ENCODE measurements at places on chromosomes 16 and 17.

DNA sequence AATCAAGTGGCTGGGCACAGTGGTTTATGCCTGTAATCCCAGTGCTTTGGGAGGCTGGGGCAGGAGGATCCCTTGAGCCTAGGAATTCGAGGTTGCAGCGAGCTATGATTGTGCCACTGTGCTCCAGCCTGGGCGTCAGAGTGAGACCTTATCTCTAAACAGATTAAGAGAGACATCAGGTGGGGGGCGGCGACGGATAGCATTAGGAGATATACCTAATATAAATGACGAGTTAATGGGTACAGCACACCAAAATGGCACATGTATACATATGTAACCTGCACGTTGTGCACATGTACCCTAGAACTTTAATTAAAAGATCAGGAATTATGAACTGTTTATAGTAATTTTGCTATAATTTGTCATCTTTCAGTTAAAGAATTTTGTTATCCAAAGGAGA, 10.3 kb downstream of the RAD51C start:
- no peak for DNase-seq

DNA sequence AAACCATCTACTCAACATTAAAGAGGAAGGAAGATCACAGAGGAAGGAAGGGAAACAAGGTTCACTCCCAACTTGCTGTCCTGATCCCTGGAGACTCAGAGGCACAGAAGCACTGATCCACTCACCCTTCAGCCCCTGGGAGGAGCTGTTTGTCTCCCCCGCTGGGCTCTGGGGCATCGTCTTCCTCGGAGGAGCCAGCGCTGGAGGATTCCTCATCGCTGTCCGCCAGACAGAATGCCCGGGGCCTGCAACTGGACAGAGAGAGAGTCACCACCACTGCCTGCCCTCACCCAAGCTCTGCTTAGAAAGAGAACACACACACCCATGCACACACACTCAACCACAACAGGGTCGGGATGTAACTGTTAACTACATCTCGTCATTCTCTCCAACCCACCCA, 24.8 kb upstream of the ERN1 start:
- DNase-seq: no peak

GRCh38 chr16:12588510-12588909, 215.2 kb downstream of the CPPED1 start:
- DNase-seq: no peak

GRCh38 chr16:26157319-26157718, 465.6 kb downstream of the HS3ST4 start:
- no peak for DNase-seq

- no peak for DNase-seq
Measured at GRCh38 chr17:49387498-49388289, 25.6 kb upstream of the ZNF652 start.

GRCh38 chr17:38705803-38706504, 881 bp downstream of the MLLT6 start:
- DNase-seq: peak; percentile 72

DNA sequence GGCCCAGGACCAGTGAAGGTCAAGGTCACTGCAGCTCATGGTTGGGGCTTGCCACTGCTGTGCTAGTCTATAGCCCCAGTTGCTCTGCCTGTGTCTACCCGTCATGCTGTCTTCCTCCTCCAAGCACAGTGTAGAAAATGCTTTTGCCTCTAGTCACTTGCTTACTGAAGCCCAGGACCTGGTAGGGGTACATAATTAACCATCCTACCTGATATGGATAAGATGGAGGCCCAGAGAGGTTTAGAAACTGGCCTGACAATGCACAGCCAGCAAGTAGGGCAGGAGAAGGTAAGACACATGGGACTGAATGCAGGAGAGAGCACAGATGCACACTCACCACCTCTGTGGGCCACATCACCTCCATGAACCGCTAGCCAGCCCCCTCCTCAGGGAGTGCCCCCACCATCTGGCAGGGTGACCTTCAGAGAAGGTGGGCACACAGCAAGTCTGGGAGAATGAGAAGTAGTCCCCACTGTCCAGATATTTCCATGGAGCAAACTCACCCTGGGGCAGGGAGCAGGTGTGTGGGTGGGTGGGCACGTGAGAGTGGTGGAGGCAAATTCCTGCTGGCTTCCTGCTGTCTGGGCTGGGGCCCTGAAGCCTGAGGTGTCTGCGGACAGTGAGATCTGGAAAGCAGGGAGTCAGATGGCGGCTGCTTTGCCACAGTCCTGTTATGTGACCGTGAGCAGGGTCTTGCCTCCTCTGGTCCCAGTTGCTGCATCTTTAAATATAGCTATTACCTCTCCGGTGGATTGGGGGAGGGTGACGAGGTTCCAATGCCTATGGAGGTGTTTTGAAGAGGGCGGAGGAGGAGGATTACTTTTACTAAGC, 1.0 kb downstream of the CX3CL1 start:
- no peak for DNase-seq

- no peak for DNase-seq
Measured at GRCh38 chr17:81299846-81300585, 4.9 kb upstream of the SLC38A10 start.

- DNase-seq: no peak
Measured at GRCh38 chr16:3444032-3444388, 530 bp downstream of the NAA60 start.

GRCh38 chr17:29613352-29613837, 9.3 kb downstream of the CORO6 start:
- peak; percentile 92 for DNase-seq

DNA sequence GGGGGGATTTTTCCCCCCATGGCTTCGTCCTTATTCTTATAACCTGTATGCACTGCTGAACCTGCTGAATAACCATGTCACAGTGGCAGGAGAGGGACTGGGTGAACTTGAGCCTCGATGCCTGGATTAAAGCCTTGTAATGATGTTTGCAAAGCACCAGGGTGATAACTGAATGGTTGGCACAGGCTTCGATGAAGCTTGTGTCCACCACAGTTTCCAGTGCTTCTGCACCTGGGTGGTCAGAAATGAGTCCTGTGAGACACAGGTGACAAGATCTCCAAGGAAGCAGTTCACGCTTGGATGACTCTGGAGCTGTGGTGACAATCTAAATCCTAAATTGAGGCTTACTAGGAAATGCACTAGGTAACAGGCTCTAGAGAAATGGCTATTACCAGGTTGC, 729.3 kb downstream of the MAF start:
- DNase-seq: no peak

- no peak for DNase-seq
Measured at GRCh38 chr16:55401046-55401445, 77.0 kb downstream of the IRX6 start.

- DNase-seq: peak; percentile 41
Measured at GRCh38 chr17:14310101-14310500, 9.2 kb downstream of the HS3ST3B1 start.

- no peak for DNase-seq
Measured at GRCh38 chr17:81221842-81222619, 734 bp downstream of the CEP131 start.

DNA sequence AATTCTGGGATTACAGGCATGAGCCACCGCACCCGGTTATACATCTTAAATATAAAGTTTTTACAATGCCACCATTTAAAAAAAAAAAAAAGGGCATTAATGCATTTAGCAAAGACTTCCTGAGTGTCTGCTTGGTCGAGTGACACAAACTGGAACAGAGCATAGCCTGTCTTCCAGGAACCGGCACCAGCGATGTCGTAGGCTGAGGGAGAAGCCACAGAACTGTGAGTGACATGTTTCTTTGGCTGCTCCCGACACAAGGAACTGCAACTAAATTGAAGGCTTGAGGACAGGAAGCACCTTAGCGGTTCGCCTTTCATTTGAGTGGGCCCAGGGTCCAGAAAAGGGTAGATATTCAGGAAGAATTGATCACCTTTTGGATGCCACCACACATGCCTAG, 717.8 kb downstream of the MAF start:
- no peak for DNase-seq

Measured in CD8-positive, alpha-beta T cell (primary cell).